Activated CD4-positive, alpha-beta T cell treated with anti-CD3 and anti-CD28 coated beads for 1 hour (primary cell): ENCODE measurements at places on chromosomes 12 and 14.

DNA sequence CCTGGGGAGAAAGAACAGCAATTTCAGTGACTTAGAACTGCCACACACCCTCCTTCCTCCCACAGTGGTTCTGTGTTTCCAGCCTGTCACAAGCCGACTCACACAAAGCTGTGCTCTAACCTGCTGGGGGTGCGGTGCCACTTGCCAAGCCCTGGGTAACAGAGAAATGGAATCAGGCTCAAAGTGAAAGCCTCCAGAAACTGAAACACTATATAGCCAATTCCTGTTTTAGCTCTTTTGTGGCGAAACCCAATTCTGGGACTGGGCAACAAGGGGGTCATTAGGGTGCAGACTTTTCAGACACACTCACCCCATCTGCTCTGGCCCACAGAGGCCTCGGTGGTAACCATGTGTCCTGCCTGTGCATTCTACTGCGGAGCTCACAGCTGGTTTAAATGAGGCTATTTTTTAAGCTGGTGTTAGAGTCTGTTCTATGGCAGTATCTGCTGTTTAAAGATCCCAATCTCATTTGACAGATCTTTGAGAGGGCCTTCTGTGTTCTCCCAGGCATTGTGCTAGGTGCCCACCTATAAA is 15.2 kb upstream of the ACTR6 start:
- no peak for DNase-seq

DNA sequence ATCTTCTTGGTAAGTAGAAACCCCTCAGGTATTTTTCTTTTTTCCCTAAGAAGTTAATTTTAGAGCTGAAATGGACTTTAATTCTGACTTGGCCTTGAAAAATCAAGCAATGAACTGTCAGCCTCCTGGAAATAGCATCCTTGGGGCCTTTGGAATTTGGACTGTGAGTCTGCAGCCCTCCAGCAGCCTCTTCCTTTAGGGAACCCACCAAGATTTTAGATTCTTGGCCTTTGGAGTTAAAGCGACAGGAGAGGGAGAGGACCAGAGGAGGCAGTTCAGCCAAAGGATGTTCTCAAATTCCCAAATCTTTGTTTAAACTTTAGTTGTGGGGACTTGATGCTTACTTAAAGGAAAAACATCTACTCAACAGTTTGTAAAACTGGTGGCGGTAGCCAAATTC is 288.6 kb downstream of the AACS start:
- no peak for DNase-seq

GRCh38 chr14:37810094-37810801 is 214.8 kb downstream of the TTC6 start:
- DNase-seq = no peak

DNA sequence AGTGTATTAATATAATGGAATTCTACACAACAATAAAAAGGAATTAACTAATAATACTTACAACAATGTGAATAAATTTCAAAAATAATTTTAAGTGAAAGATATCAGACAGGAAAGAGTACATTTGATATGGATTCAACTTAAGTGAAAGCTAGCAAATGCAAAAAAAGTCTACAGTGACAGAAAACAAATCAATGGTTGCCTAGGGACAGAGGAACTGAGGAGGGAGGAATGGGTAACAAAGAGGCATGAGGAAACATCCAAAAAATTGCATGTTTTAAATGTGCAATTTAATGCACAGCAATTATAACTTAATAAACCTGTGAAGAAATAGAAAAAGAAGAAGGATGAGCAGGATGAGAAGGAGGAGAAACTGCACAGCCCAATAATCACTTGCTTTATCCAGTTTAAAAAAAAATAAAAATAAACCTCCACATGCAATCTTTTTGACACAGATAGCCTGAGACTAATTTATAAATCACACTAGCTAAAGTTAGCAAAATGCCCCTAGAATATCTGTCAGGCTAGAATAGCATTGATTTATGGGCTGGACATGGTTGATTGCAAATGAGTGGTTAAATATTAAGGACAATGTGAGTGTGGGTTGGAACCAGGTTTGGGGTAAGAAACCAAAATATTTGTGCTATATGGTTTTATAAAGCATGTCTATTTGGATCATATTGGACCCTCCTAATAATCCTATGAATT is 1089.1 kb downstream of the TRHDE start:
- DNase-seq = no peak

DNA sequence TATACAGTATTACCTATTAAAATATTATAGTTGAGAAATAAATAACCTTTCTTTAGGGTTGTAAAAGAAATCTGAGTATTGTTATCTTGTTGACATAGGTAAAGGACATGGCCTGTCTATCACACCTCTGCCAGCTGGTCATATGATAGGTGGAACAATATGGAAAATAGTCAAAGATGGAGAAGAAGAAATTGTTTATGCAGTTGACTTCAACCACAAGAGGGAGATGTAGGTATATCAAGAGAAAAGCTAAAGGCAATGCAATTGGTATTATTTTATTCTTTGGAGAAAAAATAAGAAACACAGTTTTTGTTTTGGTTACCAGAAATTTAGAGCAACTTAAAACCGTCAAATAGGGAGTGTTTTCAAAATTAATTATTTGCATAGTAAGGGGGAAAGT is 13.5 kb downstream of the CPSF2 start:
- no peak for DNase-seq

DNA sequence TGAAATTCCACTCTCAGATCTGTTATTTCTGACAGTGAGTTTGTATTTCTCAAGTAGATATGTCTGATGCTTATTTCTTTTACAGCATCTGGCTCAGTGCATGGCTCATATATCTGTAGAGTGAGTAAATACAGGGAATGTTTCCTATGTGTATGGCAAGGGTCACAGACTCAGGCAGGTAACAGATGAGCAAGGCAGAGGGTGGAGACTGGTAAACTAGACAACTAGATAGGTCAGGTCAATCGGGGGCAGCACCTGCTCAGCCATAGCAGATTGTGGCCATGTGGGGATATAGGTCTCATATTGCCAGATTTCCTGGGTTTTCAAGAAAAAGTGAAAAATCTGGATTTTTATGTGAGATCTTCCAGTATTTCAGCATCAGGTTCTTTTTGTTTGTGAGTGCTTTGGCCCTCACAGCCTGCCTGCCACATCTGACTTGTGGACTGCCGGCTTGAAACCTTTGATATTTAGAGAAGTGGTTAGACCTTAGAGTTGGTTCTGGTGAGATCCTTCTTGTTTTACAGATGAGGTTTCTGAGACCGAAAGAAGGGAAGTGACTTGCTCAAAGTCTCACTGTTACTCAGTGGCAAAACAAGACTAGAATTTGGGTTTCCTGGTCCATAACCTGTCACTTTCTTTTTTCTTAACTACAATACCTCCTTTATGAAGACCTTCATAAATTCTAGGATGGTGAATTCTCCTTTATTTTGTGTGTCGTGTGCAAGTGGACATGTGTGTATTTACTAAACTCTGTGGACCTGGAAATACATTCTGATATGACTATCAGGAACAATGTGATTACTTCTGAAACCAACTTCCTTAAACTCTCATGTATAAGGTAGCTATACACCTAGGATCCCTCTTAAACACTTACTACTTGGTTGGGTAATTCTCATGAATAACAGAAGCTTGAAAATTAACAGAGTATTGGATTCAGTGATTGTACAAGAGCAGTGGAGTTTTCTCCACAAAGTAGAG is 34.4 kb downstream of the PROX2 start:
- no peak for DNase-seq

- DNase-seq = no peak
These were observed 73.1 kb upstream of the PWP1 start for GRCh38 chr12:107612508-107612907.

DNA sequence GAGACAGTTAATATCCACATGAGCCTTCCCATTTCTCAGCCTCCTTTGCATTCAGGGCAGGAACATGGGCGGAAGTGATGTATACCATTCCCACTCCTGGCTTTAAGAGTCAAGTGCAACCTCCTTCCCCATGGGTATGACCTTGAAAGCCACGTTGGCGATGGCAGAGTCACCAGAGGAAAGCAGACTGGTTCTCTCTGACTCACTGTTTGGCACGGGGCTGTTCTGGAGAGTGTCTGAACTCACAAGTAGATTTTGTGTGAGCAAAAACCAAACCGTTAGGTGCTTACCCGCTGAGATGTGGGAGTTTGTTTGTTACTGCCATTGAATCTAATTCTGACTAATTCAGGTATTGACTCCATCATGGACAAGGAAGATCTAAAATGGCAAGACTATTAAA is 36.7 kb upstream of the PZP start:
- DNase-seq = no peak

DNA sequence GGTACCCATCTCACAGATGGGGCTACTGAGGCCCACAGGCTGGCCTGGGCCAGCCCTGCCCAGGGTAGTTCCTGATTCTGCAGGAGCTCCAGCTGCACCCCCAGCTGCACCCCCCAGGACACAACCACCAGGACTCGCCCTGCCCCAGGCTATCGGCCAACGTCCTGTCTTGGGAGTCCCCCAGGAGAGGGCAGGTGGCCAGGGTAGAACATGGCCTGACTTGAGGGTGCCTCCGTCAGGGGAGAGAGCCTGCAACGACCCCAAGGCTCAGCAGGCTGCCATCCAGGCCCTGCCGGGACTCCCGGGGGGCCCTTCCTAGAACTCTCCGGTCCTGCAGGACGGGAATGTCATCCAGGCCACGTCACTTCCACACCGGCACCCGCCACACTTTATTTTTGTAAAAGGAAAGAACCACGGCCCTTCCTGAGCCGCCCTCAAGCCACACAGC is 15.8 kb downstream of the JAG2 start:
- DNase-seq = no peak

DNA sequence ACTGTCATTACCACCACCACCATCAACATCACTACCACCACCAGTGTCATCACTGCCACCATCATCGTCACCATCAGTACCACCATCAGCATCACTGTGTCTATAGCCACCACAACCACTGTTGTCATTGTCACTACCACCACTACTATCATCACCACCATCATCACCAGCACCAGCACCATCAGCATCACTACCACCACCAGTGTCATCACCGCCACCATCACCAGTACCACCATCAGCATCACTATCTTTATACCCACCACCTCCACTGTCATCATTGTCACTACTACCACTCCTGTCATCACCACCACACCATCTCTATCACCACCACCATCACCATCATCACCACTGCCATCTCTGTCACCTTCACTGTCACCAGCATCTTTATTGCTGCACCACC is 60.6 kb downstream of the BEGAIN start:
- no peak for DNase-seq

- DNase-seq = no peak
These were observed 554 bp upstream of the DEGS2 start for GRCh38 chr14:100159865-100160533.

- DNase-seq = no peak
These were observed 35.7 kb upstream of the MDM1 start for GRCh38 chr12:68367903-68368302.

DNA sequence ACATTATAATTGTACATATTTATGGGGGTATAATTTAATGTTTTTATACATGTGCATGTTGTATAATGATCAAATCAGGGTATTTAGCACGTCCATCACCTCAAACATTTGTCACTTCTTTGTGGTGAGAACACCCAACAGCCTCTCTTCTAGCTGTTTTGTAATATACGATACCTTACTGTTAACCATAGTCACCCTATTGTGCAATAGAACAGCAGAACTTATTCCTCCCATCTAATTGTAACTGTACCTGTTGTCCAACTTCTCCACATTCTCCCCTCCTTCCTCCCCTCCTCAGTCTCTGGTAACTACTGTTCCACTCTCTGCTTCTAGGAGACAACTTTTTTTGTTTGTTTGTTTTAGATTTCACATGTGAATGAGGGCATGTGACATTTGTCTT is 197.0 kb upstream of the PKP2 start:
- no peak for DNase-seq

DNA sequence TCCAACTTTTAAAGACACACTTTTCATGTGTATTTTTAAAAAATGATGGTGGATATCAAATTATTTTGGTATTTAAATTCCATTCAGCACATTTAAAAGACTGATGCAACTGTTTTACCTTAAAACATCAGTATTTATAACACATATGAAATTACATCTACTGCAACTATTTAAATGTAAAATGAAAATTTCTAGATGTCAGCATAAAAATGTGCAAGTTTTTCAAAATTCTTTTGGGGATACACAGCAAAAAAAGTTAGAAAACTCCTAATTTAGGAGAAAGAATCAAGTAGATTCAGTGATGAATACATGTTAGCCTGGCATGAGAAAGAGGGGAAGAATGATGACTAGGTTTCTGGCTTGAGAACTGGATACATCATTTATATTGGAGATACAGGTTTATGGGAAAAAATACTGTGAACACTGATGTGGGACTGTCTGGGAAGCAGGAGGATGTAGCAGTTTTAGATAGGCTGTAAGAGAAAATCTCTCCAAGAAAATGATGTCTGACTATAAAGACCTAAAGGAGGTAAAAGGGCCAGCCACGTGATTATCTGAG is 9.2 kb downstream of the SOS2 start:
- DNase-seq = no peak

DNA sequence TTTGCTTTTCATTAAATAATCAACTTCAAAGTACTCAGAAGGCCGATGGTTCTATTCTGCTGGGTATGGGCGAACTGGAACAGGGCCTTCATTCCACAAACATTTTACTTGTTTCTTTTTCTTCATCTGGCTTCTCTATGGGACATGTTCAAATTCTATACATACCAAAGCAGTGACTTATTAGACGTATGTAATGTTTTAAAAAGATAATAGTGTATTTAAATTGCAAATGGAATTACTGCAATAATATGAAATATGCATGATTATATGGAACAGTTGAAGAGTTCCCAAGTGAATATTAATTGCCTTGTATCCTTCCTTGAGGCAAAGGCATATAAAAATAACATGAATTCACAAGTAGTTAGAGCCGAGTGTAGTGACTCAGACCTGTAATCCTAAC is 75.5 kb downstream of the FAR2 start:
- DNase-seq = no peak

DNA sequence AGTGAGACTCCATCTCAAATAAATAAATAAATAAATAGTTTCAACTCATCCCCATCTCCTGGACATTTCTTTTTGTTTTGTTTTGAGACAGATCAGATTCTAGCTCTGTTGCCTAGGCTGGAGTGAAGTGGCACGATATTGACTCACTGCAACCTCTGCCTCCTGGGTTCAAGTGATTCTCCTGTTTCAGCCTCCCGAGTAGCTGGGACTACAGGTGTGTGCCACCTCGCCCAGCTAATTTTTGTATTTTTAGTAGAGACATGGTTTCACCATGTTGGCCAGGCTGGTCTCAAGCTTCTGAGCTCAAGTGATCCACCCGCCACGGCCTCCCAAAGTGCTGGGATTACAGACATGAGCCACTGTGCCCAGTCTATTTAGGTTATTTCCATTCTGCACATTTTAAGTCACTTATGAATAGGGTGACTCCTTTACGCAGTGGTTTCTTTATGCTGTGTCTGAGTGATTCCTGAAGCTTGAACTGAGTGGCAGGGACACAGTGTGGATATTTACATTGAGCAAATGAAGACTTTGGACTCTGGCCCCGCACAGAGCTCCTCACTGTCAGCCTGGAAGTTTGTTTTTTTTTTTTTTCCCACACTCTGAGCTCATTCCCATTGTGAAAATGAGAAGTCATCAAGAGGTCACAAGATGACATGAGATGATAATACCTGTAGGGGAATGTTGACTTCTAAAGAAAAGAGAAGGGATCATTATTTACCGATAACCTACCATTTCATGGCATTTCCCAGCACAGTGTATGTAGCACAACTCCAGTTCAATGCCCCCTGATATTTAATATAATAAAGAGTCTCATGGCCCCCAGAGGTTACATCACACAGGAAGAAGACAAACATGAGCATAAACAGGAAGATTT is 72.6 kb downstream of the TBX3 start:
- DNase-seq = no peak
